CD4-positive, alpha-beta T cell (primary cell): ENCODE measurements at places on chromosomes 11 and 22. TPM values are rescaled to one million over a fixed set of nuclear protein-coding genes. Genes with fewer than 3 reads are reported as not detected.

Gene TSGA10IP
- not detected for total RNA-seq

- H3K27me3 ChIP-seq = no peaks in the 10 kb centered on the region
- H3K4me3 ChIP-seq = no peak overlapping the region
- no peaks in the 10 kb centered on the region for H3K36me3 ChIP-seq
- no peak overlapping the region for H3K27ac ChIP-seq
- no peaks in the 10 kb centered on the region for H3K4me1 ChIP-seq
Measured at GRCh38 chr11:132052904-132053303, 682.5 kb downstream of the NTM start.

DNA sequence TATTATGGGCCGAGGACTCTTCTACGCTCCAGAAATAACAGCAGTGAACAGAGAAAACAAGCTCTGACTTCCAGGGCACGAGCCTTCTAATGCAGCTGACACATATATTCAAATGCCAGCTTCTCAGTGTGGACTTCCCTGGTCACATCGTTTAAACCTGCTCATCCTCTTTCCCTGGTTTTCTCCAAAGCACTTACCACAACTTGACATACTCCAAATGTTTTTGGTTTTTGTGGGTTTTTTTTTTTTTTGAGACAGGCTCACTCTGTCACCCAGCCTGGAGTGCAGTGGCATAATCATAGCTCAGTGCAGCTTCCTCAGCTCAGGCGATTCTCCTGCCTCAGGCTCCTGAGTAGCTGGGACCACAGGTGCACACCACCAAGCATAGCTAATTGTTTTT is 105.5 kb downstream of the MICAL3 start:
- H3K27ac ChIP-seq = no peak overlapping the region
- peaks cover 23% of the 10 kb centered on the region for H3K4me1 ChIP-seq
- no peaks in the 10 kb centered on the region for H3K36me3 ChIP-seq
- H3K4me3 ChIP-seq = no peak overlapping the region

- no peak overlapping the region for H3K4me3 ChIP-seq
- H3K27ac ChIP-seq = no peak overlapping the region
- H3K36me3 ChIP-seq = no peaks in the 10 kb centered on the region
- no peak for DNase-seq
- H3K27me3 ChIP-seq = no peaks in the 10 kb centered on the region
Measured at GRCh38 chr22:37363261-37363992, 63.9 kb downstream of the ELFN2 start.

DNA sequence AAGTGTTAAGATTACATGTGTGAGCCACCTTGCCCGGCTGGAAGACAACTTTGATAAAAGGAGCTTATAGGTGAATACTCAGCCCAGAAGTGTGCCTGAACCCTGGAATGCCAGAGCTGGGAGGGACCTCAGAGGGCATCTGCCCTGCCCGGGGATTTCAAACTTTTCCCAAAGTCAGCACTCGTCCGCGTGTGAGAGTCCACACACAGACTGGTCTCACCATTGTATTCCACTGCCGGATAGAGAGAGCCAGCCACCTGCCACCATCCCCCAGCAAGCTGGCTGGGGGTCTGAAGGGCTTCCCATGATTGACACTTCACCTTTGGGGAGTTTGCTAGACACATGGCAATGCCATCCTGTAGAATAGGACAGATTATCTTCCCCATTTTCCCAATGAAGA is 49.2 kb downstream of the APOL3 start:
- no peaks in the 10 kb centered on the region for H3K4me1 ChIP-seq
- no peak overlapping the region for H3K4me3 ChIP-seq
- no peaks in the 10 kb centered on the region for H3K36me3 ChIP-seq

Gene MRGPRF
- not detected for total RNA-seq

Gene MMP27
- total RNA-seq = not detected
